ENCODE measurements at places on chromosomes 7 and 10. TPM values are rescaled to one million over a fixed set of nuclear protein-coding genes. Genes with fewer than 3 reads are reported as not detected.
A peak's percentile ranks its signal among the peaks of the same experiment; 100 is the strongest.

The FGF8 gene
- total RNA-seq = not detected

DNA sequence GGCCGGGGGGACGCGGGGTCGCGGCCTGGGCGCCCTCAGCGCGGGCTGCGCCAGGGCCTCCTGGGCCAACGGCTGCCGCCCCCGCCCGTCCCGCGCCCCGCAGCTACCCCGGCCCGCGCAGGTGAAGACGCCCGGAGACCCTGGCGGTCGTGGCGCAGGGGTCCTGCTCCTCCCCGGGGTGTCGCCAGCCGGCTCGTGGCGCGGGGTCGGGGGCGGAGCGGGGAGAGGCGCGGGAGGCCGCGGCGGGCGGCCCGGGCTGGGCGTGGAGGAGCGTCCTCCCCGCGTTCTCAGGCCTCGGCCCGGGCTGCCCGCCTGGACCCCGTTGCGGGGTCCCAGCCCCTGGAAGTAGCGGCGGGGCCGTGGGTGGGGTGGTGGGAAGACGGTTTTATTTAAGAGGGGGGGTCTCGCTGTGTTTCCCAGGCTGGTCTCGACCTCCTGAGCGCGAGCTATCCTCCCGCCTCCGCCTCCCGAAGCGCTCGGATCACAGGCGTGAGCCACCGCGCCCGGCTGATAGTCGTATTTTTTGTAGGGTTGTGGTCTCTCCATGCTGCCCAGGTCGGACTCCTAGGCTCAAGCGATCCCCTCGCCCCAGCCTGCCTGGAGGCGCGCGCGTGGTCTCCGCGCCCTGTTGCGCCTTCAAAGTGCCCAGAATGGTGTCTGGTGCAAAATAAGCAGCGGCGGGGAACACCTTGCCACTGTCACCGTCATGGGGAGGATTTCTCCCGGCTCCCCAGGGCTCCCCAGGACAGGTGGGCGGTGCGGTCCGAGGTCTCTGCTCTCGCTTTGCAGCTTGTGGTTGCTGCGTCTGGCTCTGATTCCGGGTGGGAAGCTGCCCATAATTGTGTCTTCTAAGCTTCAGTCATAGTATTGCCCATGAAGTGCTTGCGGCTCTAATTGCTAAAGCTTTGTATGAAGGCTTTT lies 15.3 kb upstream of the SUN1 start:
- H3K36me3 ChIP-seq = no peaks in the 10 kb centered on the region
- no peak for DNase-seq
- H3K27me3 ChIP-seq = no peaks in the 10 kb centered on the region
- peak overlapping the region; percentile 94 for H3K4me3 ChIP-seq
- H3K27ac ChIP-seq = peak overlapping the region; percentile 97

The FXYD4 gene
- not detected for total RNA-seq

GRCh38 chr10:102133373-102134195 lies 744 bp downstream of the PPRC1 start:
- H3K27me3 ChIP-seq = no peaks in the 10 kb centered on the region
- peak overlapping the region; percentile 83 for H3K4me3 ChIP-seq
- H3K27ac ChIP-seq = peak overlapping the region; percentile 92
- peaks cover 62% of the 10 kb centered on the region for H3K4me1 ChIP-seq
- peaks cover 10% of the 10 kb centered on the region for H3K36me3 ChIP-seq

- H3K4me1 ChIP-seq = no peaks in the 10 kb centered on the region
- peaks cover 10% of the 10 kb centered on the region for H3K27me3 ChIP-seq
- H3K36me3 ChIP-seq = no peaks in the 10 kb centered on the region
- H3K4me3 ChIP-seq = no peak overlapping the region
- H3K27ac ChIP-seq = no peak overlapping the region
Measured at GRCh38 chr10:14810969-14811953, 26.6 kb downstream of the CDNF start.

All from left ventricle myocardium inferior (tissue), 1 donor.